ENCODE measurements at places on chromosomes 7 and 10.
A peak's percentile ranks its signal among the peaks of the same experiment; 100 is the strongest.

- no peak for DNase-seq
Measured at GRCh38 chr7:43649755-43650274, 66.9 kb downstream of the STK17A start.

DNA sequence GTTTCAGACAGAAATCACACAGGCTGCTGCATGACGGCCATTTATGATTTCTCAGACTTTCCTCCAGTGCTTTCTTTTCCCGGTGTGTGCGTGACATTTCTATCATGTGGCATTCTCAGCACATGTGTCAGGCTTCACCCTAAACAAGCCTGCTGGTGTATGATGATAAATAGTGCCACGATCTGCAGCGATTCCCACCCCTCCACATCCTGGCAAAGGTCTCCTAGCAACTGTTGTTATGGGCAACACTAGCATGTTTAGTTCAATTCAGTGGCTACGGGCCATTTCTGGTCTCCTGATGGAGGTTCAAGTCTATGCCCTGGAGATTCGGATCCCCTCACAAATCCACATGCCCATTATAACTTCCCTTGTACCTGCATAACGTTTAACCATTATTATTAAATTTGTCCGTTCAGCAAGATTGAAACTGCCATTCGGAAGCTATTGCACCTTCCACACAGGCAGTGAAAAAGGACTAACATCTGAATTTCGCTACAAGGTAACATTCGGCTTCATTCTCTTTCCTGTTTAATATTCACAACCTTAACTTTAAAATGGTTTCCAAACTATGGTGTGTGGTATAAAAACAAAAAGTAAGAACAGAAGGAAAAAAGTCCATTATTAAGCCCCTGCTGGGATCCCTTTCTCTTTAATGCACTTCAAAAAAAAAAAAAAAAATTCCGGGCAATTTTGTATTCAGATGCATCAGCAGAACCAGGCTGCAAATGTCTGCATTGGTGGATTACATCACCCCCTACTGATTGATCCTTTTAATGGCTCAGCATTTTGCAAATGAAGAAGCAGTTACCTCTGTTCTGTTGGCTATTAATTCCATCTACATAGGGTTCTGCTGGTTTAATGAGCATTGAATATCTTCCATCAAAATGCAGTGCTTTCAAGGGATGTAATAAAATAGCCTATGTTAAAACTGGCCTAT lies 90.2 kb downstream of the FRMD4A start:
- peak; percentile 3 for DNase-seq

- no peak for DNase-seq
Measured at GRCh38 chr7:42934291-42934690, 2.1 kb downstream of the MRPL32 start.

GRCh38 chr7:13898957-13899670 lies 90.4 kb downstream of the ETV1 start:
- no peak for DNase-seq

DNA sequence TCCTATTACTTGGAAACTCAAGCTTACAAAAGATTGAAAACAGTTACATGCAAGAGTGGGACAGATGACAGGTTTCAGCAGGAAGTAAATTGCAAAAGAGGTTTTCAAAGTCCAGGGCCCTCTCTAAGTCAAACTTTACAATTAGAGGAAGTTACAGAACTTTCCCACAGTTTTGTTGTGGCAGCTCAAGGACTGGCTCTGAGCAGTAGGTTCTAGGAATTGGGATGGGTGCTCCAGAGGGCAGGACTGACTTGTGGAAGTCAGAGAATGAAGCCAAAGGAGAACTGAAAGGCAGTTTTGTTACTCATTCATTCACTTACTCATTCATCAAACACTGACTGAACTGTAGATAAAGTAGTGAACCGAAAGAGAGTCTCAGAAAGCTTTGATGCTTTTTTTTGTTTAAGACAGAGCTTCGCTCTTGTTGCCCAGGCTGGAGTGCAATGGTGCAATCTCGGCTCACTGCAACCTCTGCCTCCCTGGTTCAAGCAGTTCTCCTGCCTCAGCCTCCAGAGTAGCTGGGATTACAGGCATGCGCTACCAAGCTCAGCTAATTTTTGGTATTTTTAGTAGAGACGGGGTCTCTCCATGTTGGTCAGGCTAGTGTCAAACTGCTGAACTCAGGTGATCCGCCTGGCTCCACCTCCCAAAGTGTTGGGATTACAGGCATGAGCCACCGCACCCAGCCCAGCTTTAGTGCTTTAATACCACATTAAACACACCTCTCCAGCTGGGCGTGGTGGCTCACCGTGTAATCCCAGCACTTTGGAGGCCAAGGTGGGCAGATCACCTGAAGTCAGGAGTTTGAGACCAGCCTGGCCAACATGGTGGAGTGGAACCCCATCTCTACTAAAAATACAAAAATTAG lies 66.8 kb upstream of the CCNJ start:
- no peak for DNase-seq

DNA sequence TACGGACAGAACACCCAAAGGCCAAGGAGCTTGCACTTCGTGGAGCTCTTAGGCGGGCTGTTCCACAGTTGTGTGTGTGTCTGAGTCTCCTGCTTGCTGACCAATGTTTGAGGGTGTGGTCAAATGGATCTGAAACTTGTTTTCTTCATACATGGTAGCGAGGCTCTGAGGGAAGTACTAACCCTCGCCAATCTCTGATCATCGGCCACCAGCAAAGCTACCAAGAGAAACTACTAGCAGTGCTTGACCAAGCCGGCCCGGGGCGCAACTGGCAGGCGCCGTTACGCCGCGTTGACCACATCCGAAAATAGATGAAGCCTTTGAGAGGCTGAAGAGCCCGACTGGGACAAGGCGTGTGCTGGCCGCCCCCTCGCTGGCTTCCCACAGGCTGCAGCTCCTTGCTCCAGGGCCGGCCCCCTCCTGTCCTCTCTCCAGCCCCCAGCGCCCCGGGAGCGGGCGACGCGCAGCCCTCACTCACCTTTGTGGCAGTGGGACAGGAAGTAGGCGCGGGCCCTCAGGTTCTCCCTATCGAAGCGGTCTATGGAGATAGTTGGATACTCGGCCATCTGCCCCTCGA lies 384 bp downstream of the DCLRE1C start:
- no peak for DNase-seq

GRCh38 chr7:129924602-129925001 lies 28.2 kb downstream of the UBE2H start:
- DNase-seq, result no peak

- peak; percentile 1 for DNase-seq
Measured at GRCh38 chr10:88791924-88792323, 10.6 kb upstream of the LIPM start.

GRCh38 chr10:101570428-101571270 lies 17.4 kb downstream of the POLL start:
- no peak for DNase-seq

- DNase-seq, result no peak
Measured at GRCh38 chr7:68143345-68143744, 1146.7 kb downstream of the TYW1 start.

DNA sequence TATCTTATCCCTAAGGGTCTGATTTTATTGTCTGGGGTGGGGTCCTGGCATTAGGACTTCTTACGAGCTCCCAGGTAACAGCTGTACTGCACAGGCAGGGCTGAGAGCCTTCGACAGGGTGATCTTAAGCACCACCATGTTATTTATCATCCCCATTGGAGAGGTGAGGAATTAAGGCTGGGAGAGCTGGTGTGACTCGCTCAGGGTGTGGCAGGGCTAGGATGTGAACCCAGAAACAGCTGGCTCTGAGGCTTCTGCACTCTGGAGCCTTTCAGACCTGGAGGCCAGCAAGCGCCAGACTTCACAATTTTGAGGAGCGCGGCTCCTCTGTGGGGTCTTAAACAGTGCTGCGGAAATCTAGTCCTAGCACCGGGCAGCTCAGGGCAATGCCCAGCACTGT lies 27.4 kb upstream of the NDST2 start:
- DNase-seq, result no peak

GRCh38 chr10:89516149-89516832 lies 19.1 kb downstream of the SLC16A12 start:
- no peak for DNase-seq

DNA sequence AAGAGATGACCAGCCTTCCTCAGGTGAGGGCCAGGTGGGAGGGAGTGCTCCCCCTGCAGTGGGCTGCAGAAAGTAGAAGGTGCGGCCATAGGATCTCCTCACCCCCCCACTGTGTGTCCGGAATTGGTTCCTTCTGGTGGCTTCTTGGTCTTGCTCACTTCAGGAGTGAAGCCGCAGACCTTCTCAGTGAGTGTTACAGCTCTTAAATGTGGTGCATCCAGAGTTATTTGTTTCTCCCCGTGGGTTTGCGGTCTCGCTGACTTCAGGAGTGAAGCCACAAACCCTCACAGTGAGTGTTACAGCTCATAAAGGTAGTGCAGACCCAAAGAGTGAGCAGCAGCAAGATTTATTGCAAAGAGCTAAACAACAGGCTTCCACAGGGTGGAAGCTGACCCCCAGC lies 90.3 kb upstream of the NPS start:
- no peak for DNase-seq

DNA sequence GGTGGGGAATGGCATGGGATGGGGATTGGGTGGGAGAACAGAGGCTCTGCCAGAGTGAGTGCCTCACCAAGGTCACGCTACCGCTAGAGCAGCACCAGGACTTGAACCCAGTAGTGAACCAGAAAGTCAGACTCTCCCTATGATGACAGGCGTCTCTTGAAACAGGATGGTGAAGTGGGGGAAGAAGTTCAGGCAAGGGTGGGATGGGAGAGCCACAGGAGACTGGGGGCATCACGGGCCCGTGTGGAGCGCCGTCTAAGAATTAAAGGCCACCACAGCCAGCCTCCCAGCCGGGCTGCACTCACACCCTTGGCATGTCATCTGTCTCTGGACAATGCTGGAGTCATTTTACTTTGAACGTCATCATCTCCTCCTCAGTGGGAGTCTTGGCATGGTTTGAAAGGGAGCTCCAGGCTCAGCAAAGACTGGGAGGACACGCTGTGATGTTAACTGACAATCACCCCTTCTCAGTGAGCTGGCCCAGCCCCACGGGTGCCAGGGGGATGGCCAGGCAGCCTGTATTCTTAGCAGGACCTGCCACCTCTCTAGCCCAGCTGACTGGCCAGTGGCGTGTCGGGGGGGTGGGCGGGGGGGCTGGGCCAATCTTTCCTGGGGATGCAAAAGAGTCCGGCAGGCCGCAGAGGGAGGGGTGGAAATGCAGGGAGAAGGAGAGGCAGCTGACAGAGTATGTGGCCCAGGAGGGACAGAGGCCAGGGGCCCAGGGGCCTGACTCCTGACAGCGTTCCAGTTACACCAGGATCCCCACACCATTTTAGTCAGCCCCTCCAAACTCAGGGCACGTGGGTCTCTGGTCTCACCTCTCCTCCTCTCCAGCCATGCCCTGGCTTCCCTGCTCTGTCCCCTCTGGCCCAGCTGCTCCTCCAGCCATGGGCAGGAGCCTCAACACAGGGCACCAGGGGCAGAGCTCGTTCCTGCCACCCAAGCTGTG lies 96.2 kb downstream of the VOPP1 start:
- DNase-seq, result no peak

GRCh38 chr7:120412139-120413050 lies 139.4 kb downstream of the KCND2 start:
- DNase-seq, result no peak

DNA sequence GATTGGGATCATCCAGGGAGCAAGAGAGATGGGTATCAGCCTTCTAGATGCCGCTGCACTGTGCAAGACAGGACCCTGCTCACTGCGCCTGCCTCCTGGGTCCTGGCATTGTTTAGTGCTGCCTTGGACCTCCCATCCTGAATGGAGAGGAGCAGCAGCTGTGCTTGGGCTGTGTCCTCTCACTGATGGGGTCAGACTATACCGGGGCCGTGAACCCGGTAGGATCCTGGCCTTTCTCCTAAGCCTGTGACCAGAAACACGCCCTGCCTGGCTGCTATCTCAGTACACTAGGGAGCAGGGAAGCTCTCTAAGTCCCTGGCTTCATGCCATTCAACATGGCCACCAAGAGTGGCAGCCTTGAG lies 309.4 kb upstream of the ZNF32 start:
- DNase-seq, result no peak

DNA sequence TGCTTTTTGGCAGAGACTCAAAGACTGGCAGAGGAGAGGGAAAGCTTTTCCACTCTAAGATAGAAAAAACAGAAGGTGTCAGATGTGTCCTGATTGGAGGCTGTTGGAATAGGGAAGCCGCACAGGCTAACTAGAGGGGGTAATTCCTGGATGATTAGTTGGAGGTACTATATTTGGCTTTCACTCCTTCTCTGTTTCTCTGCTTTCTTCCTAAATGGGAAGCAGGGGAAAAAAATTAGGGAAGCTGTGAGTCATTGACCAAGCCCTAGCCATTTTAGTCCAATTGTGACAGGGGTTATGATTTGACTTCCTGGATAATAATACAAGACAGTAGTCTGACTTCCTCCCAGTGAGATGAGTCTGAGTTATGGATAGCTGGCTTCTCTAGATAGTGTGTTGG lies 475.2 kb upstream of the CELF2 start:
- DNase-seq, result no peak

- no peak for DNase-seq
Measured at GRCh38 chr7:159272739-159273138, 128.1 kb upstream of the VIPR2 start.

- DNase-seq, result no peak
Measured at GRCh38 chr7:134548877-134549276, at the start of gene AKR1B15. Gene AKR1B15 (plus strand): TSS chr7:134549110. CDS start chr7:134564620, 15,510 bp downstream.

DNA sequence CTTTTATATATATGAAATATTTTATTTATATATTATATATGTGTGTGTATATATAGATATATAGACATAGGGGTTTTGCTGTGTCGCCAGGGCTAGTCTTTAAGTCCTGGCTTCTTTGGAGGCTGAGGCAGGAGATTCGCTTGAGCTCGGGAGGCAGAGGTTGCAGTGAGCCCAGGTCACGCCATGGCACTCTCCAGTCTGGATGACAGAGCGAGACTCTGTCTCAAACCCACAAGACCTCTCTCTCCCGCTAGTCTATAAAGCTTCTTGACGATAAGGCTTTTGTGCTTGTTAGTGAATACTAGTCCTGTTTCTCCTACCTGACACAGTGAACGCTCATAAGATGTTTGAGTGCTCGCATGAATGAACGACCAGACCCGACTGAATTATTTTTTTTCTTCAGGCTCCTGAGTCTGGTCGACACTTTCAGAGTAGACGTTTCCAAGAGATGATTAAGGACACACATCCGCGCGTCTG lies 577 bp upstream of the DDX21 start:
- DNase-seq, result no peak

- no peak for DNase-seq
Measured at GRCh38 chr7:86958380-86958779, 101.1 kb downstream of the ELAPOR2 start.
